ENCODE measurements at places on chromosomes 6 and 20.

GRCh38 chr6:142075516-142076101 lies 57.1 kb upstream of the GJE1 start:
- DNase-seq = no peak

DNA sequence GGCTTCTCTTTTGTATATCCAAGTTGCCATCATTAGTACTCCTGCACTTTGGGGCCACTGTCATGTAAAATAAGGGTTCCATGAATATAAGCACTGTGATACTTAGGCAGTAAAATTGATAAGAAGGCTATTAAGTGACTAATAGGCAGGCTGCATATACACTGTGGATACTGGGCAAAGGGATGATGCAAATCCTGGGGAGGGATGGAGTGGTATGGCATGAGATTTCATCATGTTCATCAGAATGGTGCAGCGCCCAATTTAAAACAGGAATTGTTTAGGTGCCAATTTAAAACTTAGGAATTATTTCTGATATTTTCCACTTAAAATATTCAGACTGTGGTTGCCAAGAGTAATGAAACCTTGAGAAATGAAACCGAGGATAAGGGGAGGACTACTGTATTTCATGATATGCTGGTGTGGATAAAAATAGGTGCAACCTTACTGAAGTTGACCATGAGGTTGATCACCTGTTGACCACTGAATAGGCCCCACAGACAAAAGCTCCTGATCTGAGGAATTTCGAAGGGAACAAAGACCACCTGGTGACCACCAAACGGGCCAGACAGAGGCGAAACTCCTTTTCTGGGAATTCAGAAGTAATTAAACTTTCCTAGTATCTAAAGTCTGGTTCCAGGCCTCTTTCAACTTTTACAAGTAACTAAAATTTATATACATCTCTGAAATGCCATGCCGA lies 4.9 kb upstream of the TRIM39 start:
- peak; percentile 44 for DNase-seq

- no peak for DNase-seq
Observed at GRCh38 chr20:19816386-19816785, 58.3 kb downstream of the RIN2 start.

DNA sequence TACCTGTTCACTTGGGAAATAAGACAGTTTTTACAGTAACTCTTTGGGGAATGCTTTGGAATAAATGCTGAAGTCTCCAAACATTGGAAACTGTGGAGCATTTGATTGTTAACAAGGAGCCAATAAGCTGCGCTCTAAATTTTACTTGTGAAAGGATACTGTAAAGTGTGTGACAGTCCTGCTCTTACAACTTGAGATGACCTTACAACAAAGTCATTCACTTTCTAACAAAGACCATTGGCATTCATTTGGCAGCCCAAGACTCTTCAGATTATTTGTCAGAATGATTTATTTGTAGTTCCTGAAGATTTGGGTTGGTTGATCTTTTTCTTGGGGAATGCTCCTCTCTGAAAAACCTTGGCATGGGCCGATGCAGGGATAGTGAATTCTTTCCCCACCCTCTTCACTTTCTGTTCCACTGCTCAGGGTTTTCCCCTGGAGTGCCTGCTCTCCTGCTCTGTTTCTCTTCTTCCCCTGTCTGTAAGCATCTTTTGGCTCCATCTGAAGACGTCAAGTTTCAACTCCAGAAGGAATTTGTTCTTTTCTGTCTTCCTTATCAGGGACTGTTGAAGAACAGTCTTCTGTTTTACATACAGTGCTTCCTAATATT lies 116.4 kb downstream of the AKAP7 start:
- no peak for DNase-seq

- no peak for DNase-seq
Observed at GRCh38 chr6:71015392-71015791, 58.5 kb upstream of the B3GAT2 start.

DNA sequence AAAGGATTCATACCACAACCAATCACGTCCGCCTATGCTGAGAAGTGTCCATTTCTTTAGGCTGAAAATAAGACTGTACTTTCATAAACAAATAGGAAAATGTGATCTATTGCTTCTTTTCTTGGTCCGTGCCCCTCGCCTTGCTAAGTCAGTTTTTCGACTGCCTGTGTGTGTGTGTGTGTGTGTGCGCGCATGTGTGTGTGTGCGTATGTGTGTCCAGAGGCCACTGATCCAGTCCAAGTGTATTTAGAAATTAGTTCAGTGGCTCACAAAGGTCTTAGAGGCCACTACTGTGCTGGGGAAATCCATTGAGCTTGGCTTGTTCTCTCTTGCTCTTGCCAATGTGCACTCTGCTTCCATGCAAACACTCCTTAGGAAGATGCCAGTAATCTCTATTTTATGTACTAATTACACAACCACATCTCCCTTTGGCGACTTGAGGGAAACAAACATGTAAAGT lies 50.5 kb downstream of the SLC22A23 start:
- DNase-seq = no peak

GRCh38 chr6:56851074-56851473 lies 103.8 kb upstream of the BEND6 start:
- peak; percentile 51 for DNase-seq

Data from fibroblast of skin of abdomen (primary cell).